Large intestine (tissue), 12 donors: ENCODE measurements at places on chromosomes 1 and 21. TPM values are rescaled to one million over a fixed set of nuclear protein-coding genes. Genes with fewer than 3 reads are reported as not detected.

The BMP8B gene
- polyA plus RNA-seq = 8.1 TPM

DNA sequence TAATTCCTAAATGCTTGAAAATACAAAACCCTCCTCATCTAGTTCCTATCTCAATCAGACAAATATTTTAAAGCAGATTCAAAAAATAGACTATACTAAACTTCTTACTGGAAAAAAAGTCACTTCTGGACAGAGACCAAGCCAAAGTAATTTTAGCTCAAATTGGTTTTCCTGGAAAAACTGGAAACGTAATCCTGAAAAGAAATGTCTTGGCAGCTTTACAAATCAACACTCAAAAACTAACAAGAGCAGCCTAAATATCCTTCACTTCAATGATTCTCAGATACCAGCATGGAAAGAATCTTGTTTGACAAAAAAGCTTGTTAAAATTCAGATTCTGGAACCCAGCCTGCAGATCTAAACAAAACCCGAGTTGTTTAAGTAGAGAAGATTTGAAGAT is 9.1 kb upstream of the GPR88 start:
- peak; percentile 39 for DNase-seq

GRCh38 chr1:178262120-178262500 is 168.2 kb downstream of the RASAL2 start:
- peak; percentile 17 for DNase-seq

The CD5L gene
- polyA plus RNA-seq = 0.13 TPM

DNA sequence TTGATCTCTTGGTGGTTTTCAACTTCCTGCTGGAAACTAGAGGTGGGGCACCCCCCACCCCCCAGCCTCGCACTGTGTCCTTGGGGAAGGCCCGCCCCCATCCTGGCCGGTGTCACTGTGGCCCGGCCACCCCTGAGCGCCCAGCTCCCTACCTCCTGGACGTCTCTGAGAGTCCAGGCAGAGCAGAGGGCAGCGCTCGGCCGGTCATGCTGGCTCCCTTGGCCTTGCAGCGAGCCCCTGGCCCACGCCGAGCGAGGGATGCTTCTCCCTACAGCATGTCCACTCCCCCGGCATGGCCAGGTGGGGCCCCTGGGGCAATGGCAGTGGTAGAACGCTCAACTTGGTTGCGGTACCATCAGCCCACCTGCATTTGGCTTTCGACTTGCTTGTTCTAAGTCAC is 28.7 kb upstream of the TRAPPC10 start:
- no peak for DNase-seq

DNA sequence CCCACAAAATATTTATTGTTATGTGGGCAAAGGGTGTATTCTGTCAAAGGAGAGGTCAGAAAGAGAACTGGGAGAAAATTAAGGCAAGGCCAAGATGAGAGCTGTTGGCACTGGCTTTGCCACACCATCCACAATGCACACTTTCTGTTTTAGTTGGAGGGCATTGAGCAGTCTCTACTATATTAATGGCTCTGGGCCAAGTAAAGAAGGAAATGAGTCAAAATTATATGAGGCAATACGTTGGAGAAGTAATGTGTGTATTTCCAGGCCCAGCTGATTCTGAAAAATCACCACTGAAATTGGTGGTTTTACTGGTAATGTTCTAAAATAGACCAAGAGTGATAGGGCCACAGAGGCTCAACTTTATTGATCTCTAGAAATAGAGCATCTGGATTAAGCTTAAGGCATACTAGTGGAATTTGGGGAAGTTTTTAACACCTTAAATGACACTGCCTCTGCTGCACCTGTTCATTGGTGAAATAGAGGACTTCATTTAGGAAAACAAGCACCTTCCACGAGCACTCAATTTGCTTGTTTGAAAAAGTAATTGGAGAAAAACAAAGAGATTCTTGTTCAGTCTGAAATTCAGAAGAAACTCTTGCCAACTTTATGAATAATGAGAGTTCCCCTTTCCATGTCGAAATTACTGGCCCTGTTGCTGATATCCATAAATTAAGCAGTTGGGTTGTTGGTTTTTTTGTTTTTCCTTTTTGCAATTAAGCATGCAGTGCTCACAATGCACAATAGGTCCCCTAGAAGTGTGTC is 424.9 kb downstream of the ADGRL2 start:
- DNase-seq = no peak

- no peak for DNase-seq
Observed at GRCh38 chr1:11684070-11684469, 3.1 kb upstream of the MAD2L2 start.

DNA sequence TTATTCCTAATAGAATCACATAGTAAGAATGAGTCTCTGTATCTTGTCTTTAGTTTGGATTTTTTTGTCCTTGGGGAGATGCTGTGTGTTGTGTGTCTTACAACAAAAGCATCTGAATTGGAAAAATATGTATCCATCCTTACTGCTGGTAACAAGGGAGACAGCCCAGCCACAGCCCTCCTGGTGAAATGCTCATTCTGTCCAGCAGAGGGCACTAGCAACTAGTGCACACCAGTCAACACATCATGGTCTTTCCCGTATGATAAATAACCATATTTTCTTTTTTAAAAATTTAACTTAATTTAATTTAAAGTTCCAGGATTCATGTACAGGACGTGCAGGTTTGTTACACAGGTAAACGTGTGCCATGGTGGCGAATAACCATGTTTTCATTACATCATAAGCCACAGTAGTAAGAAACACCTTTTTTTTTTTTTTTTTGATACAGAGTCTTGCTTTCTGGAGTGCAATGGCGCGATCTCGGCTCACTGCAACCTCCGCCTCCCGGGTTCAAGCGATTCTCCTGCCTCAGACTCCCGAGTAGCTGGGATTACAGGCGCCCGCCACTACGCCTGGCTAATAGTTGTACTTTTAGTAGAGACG is 245.1 kb downstream of the PTBP2 start:
- DNase-seq = peak; percentile 45

The S100A7 gene
- polyA plus RNA-seq = not detected

DNA sequence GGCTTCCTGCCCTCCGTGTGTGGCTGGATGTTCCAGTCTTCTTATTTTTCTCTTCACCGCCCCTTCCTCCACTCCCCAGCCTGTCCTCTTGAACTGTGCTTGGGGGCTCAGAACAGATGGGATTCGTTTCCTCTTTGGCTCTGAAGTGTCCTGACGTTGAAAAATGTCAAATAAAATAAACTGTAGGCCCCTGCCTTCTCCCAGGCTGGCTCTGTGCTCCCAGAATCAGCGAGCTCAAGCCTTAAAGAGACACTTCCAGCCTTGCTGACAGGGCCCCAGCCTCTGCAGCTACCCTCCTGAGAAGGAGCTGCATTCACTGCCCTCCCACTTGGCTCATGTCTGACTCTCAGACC is 104.2 kb upstream of the IPO9 start:
- DNase-seq = peak; percentile 34

- DNase-seq = no peak
Observed at GRCh38 chr1:232303222-232303620, 326.7 kb downstream of the SIPA1L2 start.
